ENCODE measurements at places on chromosomes 4 and X. TPM values are rescaled to one million over a fixed set of nuclear protein-coding genes. Genes with fewer than 3 reads are reported as not detected.

Gene FSTL5
- not detected for total RNA-seq

GRCh38 chr4:66539745-66540144 lies 869.5 kb upstream of the EPHA5 start:
- no peak for DNase-seq

Gene GPR119
- not detected for total RNA-seq

Gene ARR3
- total RNA-seq, result not detected

DNA sequence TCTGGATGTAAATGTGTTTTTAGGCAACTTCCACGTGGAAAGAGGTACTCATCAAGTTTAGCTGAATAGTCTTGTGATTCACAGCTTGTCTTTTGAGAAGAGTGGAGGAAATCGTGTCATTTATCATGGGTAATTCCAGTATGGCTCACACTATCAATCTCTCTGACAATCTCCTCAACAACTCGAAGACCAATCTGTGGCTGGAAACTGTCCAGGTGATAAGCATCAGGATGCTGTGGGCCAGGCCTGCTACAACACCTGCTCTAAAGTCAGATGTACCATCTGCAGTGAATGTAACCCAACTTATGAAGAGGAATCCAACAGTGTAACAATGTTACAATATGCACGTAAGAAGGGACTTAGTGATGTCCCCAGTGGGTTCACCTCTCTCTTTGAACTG lies 132.1 kb upstream of the GK2 start:
- no peak for DNase-seq

DNA sequence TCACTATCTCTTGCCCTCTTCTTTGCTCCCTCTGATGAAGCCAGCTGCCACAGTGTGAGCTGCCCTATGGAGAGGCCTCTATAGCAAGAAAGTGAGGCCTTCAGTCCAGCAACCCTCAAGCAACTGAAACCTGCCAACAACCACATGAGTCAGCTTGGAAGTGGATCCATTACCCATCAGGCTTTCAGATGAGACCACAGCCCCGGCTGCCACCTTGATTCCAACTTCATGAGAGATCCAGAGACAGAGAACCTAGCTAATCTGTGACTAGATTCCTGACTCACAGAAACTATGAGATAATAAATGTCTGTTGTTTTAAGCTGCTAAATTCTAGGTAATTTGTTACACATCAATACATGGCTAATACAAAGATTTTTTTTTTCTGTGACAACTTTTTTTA lies 20.4 kb upstream of the WAS start:
- DNase-seq, result no peak

DNA sequence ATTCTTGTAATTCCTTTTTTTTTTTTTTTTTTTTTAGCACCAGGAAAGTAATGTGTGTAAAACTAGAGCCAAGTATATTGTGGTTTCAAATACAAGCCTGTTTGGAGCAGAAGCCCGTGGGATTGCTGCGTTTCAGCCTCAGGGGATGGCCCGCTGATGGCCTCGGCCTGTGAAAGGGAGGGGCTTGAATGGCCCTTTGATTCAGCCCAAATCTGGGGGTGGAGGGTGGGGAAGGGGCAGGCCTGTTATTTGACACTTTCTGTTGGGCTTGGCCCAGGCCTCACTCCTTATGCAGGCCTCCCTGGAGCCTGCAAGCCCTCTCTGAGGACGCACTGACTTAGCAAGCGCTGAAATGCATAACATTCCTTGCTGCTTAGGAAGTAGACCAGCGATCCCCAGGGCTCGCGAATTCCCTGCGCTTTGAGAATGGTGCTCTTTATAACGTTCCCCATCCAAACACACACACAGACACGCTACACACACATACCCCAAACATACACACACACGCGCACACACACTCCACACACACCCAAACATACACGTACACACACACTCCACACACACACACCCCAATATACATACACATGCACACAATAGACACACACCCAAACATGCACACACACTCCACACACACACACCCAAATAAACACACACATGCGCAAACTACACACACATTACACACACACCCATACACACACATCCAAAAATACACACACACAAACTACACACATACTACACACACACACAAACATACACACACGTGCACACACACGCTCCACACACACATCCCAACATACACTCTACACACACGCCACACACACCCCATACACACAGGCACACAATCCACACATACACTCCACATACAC lies 29.6 kb downstream of the TLR10 start:
- DNase-seq, result peak; percentile 95

Gene MCF2
- total RNA-seq, result not detected

Gene GLRA3
- not detected for total RNA-seq

Gene WAS
- 0.19 TPM for total RNA-seq

DNA sequence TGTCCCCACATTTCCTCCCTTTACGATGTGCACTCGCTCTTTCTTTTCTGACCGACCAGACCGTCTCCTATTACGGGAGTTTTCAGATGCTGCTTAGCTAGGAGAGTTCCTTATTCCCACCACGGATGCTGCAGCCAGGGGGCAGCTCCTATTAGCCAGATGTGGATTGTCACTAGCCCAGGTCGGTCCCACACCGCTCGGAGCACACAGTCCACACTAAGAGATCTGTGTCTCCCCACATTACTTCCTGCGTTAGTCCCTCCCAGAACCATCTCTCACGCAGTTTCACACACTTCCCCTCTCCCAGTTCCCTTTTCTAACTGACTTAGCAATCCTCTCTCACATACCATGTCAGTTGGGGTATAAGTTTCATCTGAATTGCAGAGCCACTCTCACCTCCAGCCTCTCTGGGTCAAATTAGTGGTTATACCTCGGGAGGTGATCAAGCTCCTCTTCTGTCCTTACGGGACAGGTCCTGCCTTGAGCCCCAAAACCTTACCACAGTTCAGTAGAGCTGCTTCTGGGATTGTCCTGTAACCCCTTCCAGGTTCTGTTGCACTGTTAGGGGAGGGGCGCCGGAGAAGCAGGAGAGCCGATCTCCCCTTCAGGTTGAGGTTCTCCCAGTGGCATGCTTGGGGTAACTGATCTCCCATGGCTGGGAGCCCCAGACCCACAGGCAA lies 28.2 kb downstream of the SULT1E1 start:
- no peak for DNase-seq

GRCh38 chr4:41060352-41061334 lies 153.7 kb downstream of the APBB2 start:
- no peak for DNase-seq

Gene GPRASP1
- total RNA-seq, result 3.5 TPM

- DNase-seq, result no peak
These were observed 537.7 kb downstream of the TRAM1L1 start for GRCh38 chr4:116547632-116548031.

- DNase-seq, result no peak
These were observed 200.9 kb upstream of the MID1 start for GRCh38 chrX:10821293-10821692.

Gene ETDA
- not detected for total RNA-seq

Gene CENPVL1
- total RNA-seq, result not detected

- no peak for DNase-seq
These were observed 65.4 kb upstream of the TRPC3 start for GRCh38 chr4:122017296-122017695.

DNA sequence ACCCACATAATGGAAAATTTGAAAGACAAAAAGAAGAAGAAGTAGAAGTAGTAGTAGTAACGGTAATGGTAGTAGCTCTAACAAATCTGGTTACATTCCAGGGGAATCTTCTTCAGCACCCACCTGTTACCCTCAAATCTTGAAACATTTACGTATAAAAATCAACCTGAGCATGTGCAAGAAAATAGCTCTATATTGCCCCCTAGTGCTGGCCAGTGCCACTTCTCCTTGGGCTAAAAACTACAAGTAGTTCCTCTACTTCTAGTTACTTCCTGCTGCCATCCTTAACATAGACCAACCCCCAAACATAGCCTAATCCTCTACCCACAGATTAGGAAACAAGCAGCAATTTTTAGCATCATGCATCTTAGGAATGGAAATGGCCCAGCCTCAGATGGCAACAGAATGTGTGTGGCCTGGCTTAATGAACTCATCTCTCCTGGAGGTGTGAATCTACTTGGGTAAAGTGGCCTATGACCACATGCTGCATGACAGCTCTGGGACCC lies 3.1 kb downstream of the PDGFC start:
- no peak for DNase-seq

DNA sequence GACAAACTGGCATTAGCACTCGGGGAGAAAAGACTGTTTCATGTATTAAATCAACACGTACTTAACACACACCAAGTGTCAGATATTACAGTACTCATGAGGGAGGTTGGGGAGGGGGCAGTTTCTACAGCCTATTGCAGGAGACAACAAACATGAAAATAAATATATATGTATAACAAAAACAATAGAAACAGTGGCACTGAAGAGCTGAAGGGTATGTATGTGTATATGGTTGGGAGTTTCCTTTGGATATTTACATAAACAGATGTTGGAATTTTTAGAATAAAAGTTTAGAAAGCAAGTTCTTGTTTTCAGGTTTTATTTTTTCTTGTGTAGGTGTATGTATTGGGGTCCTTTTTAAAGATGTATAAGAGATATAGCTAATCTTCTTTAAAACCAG lies 133.5 kb downstream of the ELOVL6 start:
- DNase-seq, result no peak

Gene ZNF674
- 8.8 TPM for total RNA-seq

Gene CCNQ
- total RNA-seq, result 18.8 TPM

- DNase-seq, result no peak
These were observed 53.4 kb downstream of the GRXCR1 start for GRCh38 chr4:42945874-42946273.

GRCh38 chrX:153463031-153463430 lies 7.3 kb downstream of the HAUS7 start:
- DNase-seq, result no peak

Gene EDA
- not detected for total RNA-seq

GRCh38 chrX:1531096-1531890 lies 5.7 kb downstream of the P2RY8 start:
- peak; percentile 73 for DNase-seq

DNA sequence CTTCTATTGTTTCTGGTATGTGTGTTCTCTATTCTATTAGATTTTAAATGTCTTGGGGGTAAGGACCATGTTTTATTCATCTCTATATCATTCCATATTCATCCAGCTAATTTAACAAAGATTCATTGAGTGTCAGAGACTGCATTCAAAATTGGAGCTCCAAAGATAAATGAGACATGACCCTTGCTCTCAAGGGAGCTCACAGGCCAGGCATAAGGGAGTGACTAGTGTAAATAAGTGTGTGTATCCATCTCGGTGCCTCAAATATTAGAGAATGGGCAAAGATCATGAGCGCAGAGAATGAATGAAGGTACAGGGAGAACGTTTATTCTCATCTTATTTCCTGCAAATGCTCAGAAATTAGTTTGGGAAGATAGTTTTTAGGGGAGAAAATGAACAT lies 150.1 kb upstream of the CASK start:
- no peak for DNase-seq

- no peak for DNase-seq
These were observed 153.9 kb downstream of the KDR start for GRCh38 chr4:54971474-54971950.

GRCh38 chrX:73916931-73917667 lies 354.1 kb downstream of the CHIC1 start:
- no peak for DNase-seq

Gene TRPC5OS
- total RNA-seq, result not detected

Gene NDP
- total RNA-seq, result not detected

GRCh38 chr4:100738196-100739165 lies 220.7 kb upstream of the EMCN start:
- no peak for DNase-seq

DNA sequence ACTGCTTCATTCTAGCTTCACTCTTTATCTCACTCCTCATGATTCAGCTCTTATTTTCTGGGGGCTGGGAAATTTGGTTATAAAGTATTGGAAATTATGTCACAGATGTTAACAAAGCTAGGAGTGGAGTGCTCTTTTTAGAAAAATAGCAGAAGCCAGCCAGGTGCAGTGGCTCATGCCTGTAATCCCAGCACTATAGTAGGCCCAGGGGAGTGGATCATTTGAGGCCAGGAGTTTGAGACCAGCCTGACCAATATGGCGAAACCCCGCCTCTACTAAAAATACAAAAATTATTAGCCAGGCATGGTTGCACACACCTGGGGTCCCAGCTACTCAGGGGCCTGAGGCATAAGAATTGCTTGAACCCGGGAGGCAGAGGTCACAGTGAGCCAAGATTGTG lies 97.2 kb upstream of the GUCY1A1 start:
- no peak for DNase-seq

DNA sequence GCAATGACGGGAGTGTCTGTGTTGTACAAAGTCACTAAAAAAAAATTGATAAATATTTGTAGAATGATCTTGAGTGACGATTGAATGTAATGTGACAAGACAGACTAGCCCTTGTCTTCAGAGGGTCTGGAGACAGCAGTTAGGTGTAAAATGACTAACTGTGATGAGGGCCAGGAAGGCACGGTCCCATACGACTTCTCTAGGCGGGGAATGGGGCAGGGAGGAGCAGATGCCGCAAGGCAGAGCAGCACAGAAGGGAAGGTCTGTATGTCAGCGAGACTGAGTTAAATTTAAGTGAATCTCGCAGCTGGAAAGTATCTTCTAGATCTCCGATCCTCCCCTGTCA lies 405 bp downstream of the CENPE start:
- no peak for DNase-seq

Gene KLHL4
- total RNA-seq, result 0.38 TPM

DNA sequence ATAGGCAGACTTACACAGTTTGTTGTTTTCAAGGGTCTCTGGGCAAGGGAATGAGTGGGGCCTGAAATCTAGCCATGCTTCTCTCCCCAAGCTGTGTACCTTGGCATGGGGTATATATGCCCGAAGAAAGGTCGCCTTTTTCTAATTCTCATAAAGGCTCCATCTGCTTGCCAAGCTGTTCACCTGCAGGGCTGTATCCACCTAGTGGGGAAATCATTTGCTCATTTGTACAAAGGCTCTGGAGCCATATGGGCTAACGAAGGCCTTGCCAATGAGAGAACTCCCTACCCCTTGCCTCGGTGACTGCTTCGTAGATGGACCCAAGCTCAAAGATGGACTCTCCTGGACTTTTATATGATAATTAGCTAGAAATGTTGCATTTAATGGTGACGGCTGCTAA lies 1097.0 kb downstream of the PDHA2 start:
- no peak for DNase-seq

Gene SRPX
- total RNA-seq, result 48.0 TPM

Gene PIGA
- 10.3 TPM for total RNA-seq

GRCh38 chr4:95887551-95887950 lies 47.7 kb downstream of the PDHA2 start:
- no peak for DNase-seq

- DNase-seq, result no peak
These were observed 297.2 kb downstream of the UNC5C start for GRCh38 chr4:95251568-95251967.

- DNase-seq, result no peak
These were observed 46.6 kb downstream of the RHOH start for GRCh38 chr4:40243386-40243948.

- DNase-seq, result no peak
These were observed 75.3 kb upstream of the FRMPD3 start for GRCh38 chrX:107374132-107374531.

- DNase-seq, result no peak
These were observed 80.3 kb upstream of the LSM6 start for GRCh38 chr4:146095091-146095690.
